ENCODE measurements at places on chromosomes 1 and 21.
A peak's percentile ranks its signal among the peaks of the same experiment; 100 is the strongest.

GRCh38 chr1:3015744-3016143 is 5.5 kb upstream of the ACTRT2 start:
- DNase-seq = no peak

DNA sequence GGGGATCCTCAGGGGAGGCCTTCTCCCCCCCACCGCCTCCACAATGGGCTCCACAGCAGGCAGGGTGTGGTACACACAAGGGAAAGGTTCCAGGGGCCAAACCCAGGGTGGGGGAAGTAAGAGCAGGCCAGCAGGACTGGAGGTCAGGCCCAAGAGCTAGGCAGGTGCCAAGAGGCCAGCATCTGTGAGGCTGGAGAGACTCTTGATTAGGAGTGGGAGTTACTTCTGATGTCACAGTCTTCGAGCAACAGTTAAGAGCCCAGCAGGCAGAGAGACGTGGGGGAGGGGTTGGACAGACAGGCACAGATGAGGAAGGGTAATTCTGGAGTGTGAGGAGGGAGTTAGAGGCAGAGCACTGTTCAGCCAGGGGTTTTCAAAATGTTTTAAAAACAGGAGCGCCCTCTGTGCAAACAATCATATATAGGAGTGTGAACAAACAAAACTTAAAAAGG is 55.8 kb downstream of the SLC9A1 start:
- peak; percentile 60 for DNase-seq

- DNase-seq = no peak
Observed at GRCh38 chr1:83113652-83114051, 885.3 kb downstream of the TTLL7 start.

GRCh38 chr1:54986025-54986424 is 5.6 kb downstream of the TMEM61 start:
- DNase-seq = no peak

DNA sequence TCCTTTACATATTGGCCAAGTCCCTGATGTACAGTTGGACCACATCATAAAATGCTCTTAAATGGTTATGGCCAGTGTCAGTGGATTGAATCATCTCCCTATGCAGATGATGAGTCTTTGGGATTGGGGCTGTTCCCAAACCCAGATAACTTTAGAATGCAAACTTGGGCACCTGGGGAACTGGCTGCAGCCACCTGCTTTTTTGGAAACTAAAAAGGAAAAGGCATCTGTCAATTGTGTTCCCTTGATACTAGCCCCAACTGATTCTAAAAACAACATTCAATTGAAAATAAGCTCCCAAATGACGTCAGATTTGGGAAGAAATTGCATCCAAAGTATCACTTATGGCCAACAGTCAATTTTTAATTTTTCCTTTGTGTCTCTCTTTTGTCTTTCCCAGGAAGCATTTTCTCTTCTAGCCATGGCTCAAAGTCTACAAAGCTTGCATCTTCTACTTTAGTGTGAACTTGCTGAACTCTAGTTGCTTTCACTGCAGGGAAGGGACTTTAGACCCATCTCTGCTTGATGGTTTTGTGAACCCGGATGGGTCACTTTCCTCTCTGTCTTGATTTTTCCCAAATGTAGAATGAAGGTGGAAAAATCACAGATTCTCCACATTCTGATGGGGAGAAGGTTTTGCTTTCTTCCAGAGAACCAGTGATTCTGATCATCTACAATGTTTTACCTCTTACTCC is 402.3 kb upstream of the USP24 start:
- no peak for DNase-seq

- DNase-seq = no peak
Observed at GRCh38 chr1:117179471-117179870, 31.3 kb downstream of the VTCN1 start.

GRCh38 chr1:39047374-39048229 is 21.5 kb downstream of the NDUFS5 start:
- DNase-seq = peak; percentile 83

- DNase-seq = no peak
Observed at GRCh38 chr1:24846671-24847070, 83.4 kb downstream of the RUNX3 start.

All from fibroblast of skin of abdomen (primary cell).